Neural crest cell (in vitro differentiated cells): ENCODE measurements at places on chromosomes 3 and 15. TPM values are rescaled to one million over a fixed set of nuclear protein-coding genes. Genes with fewer than 3 reads are reported as not detected.

- no peak for DNase-seq
Measured at GRCh38 chr15:66733976-66734375, 31.9 kb downstream of the SMAD6 start.

GRCh38 chr3:106685745-106686144, 691.5 kb upstream of the CCDC54 start:
- DNase-seq, result no peak

DNA sequence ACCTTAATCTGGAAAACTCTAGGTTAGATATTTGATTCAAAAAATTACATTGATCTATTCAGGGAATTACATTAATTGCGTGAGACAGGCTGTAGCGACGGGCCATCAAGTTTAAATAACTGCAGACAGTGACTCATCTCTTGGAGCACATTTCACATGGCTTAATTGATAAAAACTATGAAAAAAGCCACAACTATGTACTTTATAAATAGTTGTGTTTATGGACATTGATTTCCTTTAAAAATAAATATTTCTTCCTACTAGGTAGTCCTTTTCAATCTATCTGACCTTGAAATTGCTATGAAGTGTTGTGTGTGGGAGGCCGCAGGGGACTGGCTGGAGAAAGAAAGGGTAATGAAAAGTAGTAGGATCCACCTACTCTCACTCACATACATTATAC, 157.8 kb downstream of the IL1RAP start:
- no peak for DNase-seq

GRCh38 chr15:74127255-74127953, 3.0 kb upstream of the ISLR2 start:
- peak; percentile 99 for DNase-seq

DNA sequence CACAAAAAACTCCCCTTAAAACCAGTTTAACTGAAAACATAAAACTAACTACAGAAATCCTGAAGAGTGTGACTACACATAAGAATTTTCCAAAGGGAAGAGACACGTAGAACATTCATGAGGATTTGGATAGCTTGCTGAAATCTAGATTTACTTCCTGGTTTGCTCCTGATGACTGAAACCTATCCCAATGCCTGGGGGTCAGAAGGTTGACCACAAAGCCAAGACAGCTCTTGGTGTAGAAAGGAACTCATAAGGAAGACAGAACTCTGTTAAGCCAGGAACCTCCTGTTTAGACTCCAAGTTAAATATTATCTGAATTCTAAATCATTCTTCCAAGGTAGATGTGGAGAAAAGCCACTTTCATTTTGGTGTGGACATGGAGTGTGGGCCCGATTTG, 92.8 kb downstream of the TFG start:
- DNase-seq, result no peak

DNA sequence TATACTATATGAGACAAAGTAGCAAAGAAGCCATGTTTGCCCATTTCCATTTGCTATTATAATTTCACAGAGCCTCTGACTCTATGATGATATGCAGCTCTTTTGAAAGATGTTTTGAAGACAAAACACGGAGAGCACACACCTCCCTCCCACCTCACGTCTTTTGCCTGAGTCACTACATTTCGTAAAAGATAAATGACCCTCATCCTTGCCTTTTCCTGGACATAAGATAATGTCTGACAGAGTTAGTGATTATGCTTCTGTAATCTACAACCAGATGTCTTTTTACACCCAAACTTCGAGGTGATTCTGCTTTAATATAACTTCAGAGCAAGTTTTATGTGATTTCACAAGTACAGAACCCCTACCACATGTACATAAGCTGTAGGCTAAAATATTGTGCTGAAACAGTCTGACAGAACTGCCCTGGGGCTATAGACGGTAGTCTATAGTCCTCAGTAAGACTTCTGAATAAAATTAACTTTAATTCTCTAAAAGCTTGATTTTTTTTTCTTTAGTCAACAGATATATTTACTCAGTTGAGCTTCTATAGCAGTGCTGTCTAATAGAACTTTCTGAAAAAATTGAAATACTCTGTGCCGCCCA, 99.9 kb downstream of the CD200R1L start:
- DNase-seq, result no peak

DNA sequence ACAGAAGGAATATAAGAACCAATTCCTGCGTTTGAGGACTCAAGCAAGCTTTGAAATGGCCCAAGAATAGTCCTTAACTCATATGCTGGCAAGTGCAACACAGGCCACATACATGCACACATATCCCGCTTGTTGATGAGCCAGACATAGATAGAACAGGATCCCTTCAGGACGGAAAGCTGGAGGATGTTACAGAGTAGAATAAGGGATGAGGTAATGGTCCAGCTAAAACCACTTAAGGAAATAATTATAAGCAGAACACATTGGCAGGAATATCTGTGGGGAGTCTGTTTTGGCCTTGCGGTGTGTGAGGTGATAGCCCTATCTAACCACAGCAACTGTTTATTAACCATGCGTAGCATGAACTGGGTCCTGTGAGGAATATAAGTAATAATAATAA, 25.0 kb downstream of the SCG3 start:
- DNase-seq, result no peak

- no peak for DNase-seq
Measured at GRCh38 chr3:76367281-76367680, 581.9 kb upstream of the ZNF717 start.

- no peak for DNase-seq
Measured at GRCh38 chr15:36609793-36610192, 30.4 kb downstream of the CDIN1 start.

DNA sequence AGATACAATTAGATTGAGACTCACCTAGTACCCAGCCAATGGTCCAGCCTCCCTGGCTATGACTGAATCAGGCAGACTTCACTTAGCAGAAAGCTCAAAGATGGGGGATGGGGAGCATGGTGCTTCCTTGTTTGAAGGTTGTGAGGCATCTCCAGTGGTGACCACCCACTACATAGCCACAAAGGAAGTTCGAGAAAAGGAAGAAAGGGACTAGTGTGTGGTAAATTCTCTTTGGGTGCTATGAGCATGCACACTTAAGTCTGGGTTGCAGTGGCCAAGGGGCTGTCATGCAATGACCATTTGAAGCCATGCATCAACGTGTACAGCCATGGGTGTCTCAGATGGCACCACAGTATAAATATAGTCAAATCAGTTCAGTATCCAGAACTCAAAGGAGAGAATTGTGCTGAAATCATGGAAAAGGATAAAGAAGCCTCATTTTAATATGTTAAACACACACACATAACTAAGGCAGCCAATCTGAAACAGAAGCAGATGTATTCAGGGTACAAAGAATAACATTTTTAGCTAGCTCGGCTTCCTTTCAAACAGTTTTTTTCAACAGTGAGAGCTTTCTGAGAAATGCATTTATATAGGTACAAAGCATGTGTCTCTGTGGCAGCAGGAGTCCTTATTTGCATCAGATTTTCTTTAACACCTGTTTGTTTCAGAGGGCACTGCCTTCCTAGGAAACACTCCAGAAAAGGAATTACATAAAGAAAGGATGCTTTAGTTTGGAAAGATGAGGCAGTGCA, 275.5 kb downstream of the GAP43 start:
- DNase-seq, result no peak

- no peak for DNase-seq
Measured at GRCh38 chr15:70356919-70357318, 259.2 kb upstream of the TLE3 start.

- DNase-seq, result no peak
Measured at GRCh38 chr15:26842391-26842790, 24.5 kb upstream of the GABRA5 start.

DNA sequence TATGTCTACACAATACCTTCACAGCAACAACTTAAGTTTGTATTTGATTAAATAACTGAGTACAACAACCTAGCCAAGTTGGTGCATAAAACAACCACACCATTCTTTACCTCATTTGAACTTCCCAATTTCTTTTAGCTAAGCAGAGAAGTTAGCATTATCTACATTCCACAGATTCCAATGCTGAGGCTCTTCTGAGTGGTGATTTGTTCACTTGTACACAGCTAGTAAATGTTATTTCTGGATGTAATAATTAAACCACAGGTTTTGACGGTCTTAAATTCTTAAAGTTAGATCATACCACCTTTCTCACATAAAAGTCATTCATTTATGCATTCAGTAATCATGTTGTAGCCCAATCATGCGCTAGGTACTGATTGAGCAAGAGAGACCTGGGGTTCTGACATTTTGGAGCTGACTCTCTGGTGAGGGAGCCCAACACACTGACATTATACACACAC, 102.5 kb downstream of the SST start:
- DNase-seq, result no peak

GRCh38 chr3:149473357-149474249, 894 bp upstream of the TM4SF4 start:
- DNase-seq, result no peak

DNA sequence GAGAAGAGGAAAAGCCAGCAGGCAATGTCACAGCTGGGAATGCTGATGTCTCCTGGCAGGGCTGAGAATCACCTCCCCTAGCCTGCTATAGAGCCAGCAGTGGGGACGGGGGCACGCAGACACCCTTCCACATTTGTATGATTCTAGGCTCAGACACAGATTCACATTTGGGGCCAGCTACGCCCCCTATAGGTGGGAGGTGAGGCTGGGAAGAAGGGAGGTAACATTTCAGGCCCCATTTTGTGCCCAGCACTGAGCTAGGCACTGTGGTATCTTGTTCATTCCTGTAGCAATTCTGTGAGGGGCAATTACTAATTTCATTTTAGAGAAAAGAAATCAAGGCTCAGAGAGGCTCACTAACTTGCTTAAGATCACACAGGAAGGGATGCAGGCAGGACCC, 15.9 kb upstream of the ACAD9 start:
- no peak for DNase-seq

DNA sequence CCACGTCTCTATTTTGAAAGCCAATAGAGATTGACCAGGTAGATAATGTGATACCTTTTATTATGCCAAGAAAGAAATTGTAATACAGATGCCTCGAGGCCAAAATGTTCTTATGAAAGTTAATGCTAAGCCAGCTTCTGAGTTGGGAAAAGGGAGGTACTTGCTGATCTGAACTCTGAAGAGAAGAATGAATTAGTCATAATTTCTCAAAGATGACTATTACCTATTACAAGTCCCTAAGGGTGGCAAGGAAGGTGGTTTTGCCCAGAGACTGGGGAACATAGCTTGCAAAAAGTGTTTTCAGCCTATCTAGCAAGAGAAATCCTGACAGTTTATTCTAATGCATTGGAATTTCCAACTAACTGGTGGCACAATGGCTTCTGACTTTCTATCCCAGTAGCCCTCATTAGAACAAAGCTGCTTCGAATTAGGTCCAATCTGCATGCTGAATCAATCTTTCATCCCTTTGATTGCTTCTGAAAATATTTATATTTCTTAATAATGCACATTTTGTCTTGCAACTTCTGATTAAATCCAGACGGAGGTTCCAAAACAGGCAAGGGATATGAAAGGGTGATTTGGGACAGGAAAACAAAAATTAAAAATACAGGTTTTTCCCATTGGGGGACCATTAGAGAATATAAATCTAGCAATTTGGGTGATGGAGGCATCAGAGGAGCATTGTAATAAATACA, 17.7 kb upstream of the NR2F2 start:
- no peak for DNase-seq

DNA sequence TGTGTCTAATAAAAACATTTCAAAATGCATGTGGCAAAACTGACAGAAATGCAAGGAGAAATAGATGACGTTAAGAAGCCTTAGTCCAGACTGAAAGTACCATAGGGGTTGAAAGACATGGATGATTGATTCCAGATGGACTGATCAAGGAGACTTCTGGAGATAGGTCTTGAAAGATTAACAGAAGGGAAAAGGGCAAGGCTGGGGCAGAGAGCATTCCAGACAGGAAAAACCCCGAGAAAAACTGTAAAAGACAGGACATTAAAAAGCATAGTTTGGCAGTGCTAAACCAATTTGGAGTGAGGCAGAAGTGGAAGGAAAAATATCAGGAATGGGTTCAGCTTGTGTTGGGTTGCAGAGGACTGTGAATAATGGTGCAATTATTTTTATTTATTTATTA, 375.2 kb upstream of the SGO1 start:
- no peak for DNase-seq

DNA sequence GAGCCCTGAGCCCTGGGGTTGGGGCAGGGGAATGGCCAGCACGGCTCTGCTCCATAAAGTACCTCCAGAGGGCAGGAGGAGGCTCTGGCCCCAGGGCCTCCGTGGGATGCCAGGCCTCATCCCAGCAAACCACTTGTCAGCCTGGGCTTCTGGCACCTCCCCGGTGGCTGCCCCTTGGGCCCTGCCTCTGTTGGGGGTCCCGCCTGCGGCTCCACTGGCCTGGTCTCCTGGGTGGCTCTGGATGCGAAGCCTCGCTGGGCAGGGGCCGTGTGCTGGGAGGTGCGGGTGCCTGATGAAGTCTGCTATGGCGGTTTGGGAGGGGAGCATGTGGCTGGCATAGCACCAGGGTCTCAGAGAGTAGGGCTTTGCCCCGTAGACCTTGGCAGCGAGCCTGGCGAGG, 37.6 kb downstream of the PLXNA1 start:
- DNase-seq, result no peak

DNA sequence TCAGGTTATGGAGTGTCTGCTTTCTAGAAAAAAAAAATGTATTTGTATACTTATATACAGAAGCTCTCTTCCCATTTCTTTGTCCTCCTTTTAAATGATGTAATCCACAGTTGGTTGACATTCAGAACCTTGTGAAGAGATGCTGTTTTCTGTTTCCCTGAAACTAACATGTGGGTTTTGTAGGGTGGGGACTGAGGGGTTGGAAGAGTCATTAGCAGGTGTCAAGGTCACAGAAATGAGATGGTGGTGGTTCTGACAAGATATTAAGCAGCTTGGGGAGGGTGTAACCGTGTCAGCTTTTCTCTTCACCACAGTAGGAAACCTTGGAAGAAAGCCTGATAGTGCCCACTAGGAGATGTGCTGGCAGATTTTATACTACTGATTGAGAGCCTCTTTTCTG, 2.4 kb downstream of the RASA2 start:
- DNase-seq, result no peak

DNA sequence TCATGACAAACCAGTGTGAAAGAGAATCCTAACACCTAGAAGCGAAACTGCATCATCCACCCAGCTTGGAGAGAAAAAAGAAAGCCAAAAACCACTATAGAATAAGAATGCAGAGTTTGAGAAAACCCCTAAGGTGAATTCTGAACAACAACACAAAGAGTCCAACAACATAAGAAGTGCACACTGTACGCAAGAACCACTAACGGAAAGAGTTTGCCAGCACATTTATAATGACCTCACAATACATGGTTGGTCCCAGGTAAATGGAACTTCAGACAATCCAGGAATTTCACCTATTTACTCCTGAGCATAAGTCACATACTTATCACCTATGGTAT, 128.3 kb upstream of the BHLHE40 start:
- no peak for DNase-seq

The C3orf49 gene
- not detected in 2 replicates for total RNA-seq

The SERPINI2 gene
- total RNA-seq, result 0.56 and 0.86 TPM in 2 replicates

The ITIH1 gene
- not detected in 2 replicates for total RNA-seq

The IL16 gene
- total RNA-seq, result 0.05 and 0.25 TPM in 2 replicates

The GOLGA6D gene
- not detected in 2 replicates for total RNA-seq

The GORASP1 gene
- 54.0 TPM in 2 replicates for total RNA-seq

The EXD1 gene
- total RNA-seq, result not detected in 2 replicates
